ENCODE measurements at places on chromosomes 1 and 21. TPM values are rescaled to one million over a fixed set of nuclear protein-coding genes. Genes with fewer than 3 reads are reported as not detected.

GRCh38 chr1:154353966-154354365, 28.6 kb downstream of the ATP8B2 start:
- DNase-seq = peak; percentile 59

- no peak for DNase-seq
These were observed 63.3 kb downstream of the DHRS3 start for GRCh38 chr1:12554521-12555305.

- no peak for DNase-seq
These were observed 294.1 kb upstream of the KAZN start for GRCh38 chr1:14304381-14304865.

GRCh38 chr1:216390956-216391355, 32.3 kb downstream of the USH2A start:
- DNase-seq = no peak

GRCh38 chr21:35375115-35375514, 326.0 kb upstream of the RUNX1 start:
- peak; percentile 70 for DNase-seq

GRCh38 chr1:7106442-7107108, 321.3 kb downstream of the CAMTA1 start:
- no peak for DNase-seq

DNA sequence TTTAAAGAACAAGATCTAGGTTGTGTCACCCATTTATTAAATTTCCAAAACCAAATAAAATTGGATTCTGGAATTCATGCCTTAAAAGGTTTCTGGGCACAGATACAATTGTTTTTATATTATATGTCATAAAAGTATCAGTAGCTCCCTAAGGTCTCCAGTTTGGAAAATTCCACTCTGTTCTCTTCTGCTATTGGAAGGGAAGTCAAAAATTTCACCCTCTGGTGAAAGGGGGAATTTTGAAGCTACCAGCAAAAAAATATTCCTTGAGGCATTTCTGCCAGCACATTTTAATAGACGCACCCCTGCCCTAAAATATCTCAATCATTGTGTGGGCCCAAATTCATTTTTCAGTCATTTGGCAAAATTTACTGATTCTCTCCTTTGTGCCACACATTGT, 285.7 kb upstream of the SGIP1 start:
- DNase-seq = no peak

- DNase-seq = no peak
These were observed 86.4 kb upstream of the F3 start for GRCh38 chr1:94627771-94628498.

- no peak for DNase-seq
These were observed 4.7 kb downstream of the GPR137B start for GRCh38 chr1:236147068-236147467.

DNA sequence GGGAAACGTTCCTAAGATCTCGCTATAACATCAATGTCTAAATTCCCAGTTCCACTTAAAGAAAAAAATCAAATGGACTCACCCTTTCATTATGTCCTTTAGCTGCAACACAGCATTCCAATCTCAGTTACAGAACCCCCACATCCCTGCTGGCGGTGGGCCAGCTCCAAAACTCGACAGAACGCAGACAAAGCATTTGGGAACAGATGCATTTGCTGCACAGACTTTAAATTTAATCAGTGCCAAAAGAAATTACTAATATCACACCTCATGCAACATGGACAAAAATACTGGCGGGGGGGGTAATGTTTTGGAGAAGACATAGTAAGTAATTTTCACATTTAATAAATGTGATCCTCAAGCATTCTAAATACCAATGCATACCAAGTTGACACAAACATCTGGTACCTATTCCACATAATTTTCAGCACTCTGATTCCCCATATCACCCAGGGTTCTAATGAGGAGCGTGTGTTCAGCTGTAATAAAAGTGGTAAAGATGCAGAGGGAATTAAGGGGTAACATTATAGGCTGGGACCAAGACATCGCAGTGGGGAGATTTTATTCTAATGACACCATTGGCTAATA, 79.7 kb downstream of the TGFBR3 start:
- no peak for DNase-seq

- DNase-seq = no peak
These were observed 112.0 kb upstream of the ADAMTS5 start for GRCh38 chr21:27078915-27079314.

DNA sequence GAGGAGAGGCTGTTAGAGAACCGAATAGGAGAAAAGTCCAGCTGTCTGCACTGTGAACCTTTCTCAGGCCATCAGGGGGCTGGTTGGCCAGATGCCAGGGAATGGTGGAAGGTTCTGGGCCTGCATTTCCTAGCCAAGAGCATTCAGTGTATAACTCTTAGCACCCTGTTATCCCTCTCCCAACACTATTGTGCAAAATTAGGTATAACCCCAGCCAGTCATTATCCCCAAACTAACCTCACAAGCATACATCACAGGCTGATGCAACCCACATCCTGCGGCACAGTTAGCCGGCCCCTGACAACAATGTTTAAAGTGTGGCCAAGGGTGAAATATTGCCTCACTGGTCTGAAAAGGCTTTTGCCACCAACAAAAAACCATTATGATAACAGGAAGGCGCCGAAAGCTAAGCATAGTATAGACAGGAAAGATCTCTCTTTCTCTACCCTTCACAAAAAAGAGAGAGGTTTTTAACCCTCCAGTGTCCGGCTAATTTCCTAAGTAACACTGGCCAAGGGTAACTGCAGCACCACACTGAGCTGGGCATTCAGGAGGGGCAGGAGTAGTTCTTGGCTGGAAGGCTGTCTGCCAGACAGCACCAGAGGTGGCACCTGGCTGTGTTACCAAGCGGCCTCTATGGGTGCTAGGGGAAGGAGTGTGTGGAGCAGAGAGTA, 77.3 kb upstream of the BCAR3 start:
- peak; percentile 18 for DNase-seq

GRCh38 chr1:23798662-23799142, 1.9 kb downstream of the GALE start:
- DNase-seq = no peak

- DNase-seq = peak; percentile 49
These were observed 29.8 kb downstream of the ARNT start for GRCh38 chr1:150846473-150847146.

GRCh38 chr1:39416609-39417008, 74.8 kb upstream of the BMP8A start:
- DNase-seq = peak; percentile 57

GRCh38 chr1:11523261-11523660, 44.3 kb downstream of the DISP3 start:
- DNase-seq = no peak

- no peak for DNase-seq
These were observed 10.0 kb upstream of the LRRC8D start for GRCh38 chr1:89810880-89811279.

DNA sequence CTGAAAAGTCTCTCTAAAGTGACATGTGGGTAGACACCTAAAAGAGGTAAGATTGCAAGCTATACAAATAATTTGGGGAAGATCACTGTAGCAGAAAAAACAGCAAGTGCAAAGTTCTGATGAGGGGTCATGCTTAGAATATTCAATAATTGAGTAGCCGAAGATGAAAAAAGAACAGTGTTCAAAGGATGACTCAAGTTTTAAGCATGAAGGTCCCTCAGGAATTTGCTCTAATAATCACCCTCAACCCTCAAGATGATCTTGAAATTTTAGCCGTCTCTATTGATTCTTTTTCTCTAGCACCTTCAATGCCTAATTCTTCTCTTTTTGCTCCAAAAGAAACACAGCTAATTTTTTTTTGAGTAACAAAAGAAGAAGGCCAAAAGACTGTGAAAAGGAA, 190.6 kb upstream of the ZNHIT6 start:
- no peak for DNase-seq

DNA sequence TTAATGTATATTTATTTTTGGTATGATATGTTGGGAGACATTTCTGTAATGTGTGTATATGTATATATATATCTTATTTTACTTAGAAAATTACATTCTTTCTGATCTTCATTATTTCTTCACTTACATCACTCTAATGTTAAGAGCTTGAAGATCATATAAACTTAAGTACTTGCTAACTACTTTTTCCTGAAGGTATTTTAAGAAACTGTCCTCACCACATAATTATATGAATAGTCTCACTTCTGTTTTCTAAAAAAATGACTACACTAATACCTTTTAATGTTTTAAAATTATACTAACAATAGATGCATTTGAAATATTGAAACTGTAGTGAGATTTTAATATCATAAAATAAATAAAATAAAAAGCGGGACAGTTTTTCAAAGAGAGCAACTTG, 377.1 kb downstream of the LRRIQ3 start:
- no peak for DNase-seq

DNA sequence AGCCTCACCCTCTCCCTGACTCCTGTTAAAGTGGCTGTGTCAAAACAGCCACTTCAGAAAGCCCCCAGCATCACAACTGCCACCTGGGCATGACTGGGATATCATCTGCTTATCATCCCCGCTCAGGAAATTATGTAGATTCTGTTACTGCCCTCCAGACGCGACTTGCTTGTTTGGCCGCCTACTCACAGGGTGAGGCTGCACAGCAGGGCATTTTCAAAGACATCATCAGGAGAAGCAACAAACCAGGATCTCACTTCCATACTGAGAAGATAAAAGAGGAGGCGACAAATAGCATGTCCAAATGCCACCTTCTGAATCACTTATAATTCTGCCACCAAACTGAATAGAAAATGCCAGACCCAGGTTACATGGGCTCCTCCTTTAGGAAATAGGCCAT, 94.8 kb downstream of the MIS18A start:
- no peak for DNase-seq

GRCh38 chr1:117359561-117360289, 7.5 kb upstream of the MAN1A2 start:
- DNase-seq = no peak

CD53 gene
- not detected for total RNA-seq

REN gene
- total RNA-seq = not detected

SPSB1 gene
- 16.8 TPM for total RNA-seq

VCAM1 gene
- 9.3 TPM for total RNA-seq

KAZN gene
- 11.6 TPM for total RNA-seq

Measured in myocyte (in vitro differentiated cells).